ENCODE measurements at places on chromosomes 2 and 18.

- no peak for DNase-seq
These were observed 85.2 kb upstream of the HNMT start for GRCh38 chr2:137879121-137879520.

GRCh38 chr2:240139666-240140393, 628 bp downstream of the OTOS start:
- DNase-seq: no peak

DNA sequence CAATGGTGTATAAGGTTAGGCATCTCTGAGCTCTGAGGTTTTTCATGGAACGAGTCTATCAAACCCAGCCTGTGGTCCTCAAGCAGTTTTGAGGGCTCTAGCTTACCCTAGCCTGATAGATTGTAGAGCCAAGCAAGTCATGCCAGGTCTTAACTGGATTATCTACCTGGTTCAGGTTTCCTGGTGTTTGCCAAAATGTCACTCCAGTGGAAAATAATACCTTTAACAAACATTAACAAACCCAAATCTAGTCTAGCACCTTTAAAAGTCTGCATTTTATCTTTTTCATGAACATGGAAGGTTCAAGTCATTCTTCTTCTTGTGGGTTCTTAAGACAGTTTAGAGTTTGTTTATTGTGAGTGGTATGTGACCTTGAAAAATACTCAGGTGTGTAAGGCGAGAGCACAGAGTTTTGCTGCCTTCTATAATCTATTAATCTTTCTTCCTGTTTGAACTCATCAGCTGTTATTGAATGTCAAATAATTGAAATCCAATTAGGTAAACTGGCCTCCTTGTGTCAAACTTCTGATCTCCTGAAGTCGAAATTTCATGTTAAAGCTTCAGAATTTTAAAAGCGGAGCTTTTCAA, 13.4 kb upstream of the ADGRF3 start:
- no peak for DNase-seq

- no peak for DNase-seq
These were observed 3.6 kb downstream of the DYNC2LI1 start for GRCh38 chr2:43777306-43777926.

DNA sequence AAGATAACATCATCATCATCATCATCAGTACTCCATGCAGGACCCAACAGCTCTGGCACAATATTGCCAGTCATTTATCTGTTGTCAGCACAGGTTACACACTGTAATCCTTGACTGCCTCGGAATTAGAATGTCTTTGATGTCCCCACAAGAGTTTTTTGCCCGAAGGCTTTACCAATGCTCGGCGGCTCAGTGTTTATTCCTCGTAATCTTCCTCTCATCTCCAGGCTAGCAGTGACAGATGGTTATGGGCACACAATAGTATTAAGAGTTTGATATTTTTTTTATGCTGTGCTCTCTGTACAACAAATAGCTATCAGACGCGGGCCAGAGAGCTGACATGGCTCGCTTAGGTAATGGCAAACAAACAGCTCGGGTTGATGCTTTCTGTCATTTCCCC, 515.2 kb downstream of the ZEB2 start:
- no peak for DNase-seq

GRCh38 chr2:128635361-128635900, 316.8 kb upstream of the HS6ST1 start:
- DNase-seq: no peak

DNA sequence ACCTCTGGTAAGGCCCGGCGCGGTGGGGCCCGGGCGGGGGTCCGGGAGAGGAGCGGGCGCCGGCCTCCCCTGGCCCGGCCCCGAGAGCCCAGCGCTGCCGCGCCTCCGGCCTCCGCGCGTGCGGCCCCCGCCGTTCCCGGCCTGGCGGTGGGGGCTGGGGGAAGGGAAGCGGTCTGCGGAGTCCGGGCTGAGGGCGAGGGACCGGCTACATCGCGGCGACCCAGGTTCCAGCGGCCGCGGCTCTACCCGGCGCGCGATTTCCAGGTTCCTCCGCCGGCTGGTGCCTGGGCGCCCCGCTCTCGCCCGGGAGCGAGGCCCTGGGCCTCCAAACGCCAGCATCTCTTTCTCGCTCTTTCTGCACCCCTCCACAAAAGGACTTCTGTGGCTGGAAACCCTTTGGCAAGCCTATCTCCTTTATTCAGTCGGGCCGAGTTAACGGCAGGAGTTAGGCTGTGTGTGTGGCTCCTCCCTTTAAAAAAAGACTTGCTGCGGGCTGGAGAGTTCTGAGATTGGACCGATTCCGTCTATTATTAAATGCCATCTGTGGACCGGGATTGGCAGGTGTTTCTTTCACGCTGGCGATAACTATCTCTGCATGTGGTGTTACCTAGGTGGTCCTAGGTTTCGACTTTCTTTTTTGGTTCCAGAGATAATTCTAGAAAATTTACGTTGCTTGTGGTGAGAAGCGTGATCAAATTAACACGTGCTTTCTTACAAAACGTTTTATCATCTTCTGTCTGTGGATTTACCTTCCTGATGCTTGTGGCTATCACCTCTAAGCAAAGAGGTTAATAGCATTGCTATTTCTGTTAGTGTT, 592 bp downstream of the ME2 start:
- peak; percentile 5 for DNase-seq

- DNase-seq: no peak
These were observed 39.1 kb downstream of the PCBP1 start for GRCh38 chr2:70126413-70126812.

- no peak for DNase-seq
These were observed 181.8 kb downstream of the EIPR1 start for GRCh38 chr2:3195641-3196476.

DNA sequence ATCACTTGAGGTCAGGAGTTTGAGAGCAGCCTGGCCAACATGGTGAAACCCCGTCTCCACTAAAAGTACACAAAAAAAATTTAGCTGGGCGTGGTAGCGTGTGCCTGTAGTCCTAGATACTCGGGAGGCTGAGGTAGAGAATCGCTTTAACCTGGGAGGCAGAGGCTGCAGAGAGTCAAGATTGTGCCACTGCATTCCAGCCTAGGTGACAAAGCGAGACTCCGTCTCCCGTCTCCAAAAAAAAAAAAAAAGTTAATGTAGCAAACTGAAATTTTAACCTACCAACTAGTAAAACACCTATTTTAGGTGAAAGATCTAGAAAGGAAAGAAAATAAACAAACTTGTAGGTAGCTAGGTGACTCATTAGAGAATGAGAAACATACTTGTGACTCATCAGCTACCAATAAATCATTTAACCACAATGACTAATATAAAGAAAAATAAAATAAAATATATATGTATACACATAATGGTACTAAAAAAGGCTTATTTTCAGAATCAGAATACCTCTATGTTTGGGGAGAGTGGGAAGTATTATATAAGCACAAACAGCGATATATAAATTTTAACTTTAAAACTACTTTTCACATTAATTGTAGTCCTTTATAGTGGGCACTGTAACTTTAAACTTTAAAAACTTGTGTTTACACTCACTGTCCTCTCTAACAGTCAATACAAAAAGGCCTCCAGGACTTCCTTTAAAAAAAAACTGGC, 36.6 kb downstream of the DARS1 start:
- peak; percentile 6 for DNase-seq

- DNase-seq: no peak
These were observed 685.6 kb upstream of the NXPH2 start for GRCh38 chr2:139465789-139466188.

- DNase-seq: no peak
These were observed 148.3 kb downstream of the MEIS1 start for GRCh38 chr2:66582987-66583880.

- DNase-seq: no peak
These were observed 5.6 kb downstream of the ACSL3 start for GRCh38 chr2:222866358-222866960.

DNA sequence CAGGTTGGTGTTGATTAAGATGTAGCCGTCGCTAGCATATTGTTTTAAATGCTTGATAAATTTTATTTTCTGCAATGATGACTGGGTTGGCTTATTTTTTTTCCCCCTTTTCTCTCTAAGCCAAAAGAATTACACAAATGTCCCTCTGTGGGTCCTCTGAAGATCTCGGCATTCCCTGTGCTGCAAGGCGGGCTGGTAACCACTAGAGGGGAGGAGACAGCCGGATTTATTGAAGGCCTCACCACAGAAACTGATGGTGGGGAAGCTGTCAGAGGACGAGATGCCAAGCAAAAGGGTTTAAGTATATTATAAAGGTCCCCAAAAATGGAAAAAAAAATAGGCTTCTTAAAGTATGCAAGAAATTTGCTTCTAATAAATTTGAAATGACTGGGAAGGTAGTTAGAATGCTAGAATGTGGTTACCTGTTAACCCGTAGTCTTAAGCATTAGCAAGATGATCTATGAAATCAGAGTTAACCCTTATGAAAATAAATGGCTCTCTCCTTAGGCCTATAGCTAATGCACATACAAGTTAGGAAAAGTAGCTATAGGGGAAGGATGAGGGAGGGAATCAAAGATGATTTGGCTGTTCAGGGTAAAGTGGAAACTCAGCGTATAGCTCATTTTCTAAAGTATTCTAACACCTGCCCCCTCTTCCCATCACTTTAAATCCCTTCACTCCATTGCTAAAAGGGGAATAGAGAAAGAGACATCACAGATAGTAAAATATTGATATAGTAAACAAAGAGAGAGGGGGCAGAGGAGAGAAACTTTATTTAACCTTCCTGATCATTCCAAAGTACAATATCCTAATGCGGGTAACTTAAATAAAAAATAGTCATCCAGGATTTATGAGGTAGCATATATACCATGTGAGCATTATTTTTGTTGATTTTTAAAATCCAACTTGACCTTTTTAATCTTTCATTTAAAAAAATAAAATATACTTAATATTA, 894.5 kb upstream of the POU3F3 start:
- DNase-seq: no peak

DNA sequence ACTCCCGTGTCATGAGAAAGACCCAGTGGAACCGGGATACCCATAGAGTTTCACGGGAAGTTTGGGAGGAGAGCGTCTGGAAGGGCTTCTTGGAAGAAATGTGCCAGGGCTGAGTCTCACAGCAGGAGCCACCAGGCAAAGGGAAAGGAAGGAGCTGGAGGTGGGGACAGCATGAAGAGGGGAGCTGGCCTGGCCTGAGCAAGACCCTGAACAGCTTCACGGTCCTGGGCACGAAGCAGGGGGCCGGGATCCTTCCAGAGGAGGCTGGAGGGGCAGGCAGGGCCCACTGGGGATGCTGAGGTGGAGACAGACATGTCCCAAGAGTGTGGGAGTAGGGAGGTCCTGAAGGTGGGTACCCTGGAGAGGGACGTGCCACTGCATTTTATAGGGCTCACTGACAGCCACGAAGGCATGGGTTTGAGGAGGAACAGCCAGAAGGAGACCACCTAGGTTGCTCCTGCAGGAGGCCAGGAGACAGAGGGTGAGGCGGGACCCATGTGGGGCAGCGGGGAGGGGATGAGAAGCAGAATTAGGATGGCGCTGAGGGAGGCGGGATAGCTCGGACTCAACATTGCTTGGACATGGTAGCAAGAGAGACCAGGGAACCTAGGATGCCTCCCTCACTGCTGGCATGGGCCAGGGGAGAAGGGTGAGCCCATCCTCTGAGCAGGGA, 168.1 kb upstream of the ID2 start:
- DNase-seq: no peak

GRCh38 chr2:88967844-88968243, 276.4 kb downstream of the RPIA start:
- no peak for DNase-seq

DNA sequence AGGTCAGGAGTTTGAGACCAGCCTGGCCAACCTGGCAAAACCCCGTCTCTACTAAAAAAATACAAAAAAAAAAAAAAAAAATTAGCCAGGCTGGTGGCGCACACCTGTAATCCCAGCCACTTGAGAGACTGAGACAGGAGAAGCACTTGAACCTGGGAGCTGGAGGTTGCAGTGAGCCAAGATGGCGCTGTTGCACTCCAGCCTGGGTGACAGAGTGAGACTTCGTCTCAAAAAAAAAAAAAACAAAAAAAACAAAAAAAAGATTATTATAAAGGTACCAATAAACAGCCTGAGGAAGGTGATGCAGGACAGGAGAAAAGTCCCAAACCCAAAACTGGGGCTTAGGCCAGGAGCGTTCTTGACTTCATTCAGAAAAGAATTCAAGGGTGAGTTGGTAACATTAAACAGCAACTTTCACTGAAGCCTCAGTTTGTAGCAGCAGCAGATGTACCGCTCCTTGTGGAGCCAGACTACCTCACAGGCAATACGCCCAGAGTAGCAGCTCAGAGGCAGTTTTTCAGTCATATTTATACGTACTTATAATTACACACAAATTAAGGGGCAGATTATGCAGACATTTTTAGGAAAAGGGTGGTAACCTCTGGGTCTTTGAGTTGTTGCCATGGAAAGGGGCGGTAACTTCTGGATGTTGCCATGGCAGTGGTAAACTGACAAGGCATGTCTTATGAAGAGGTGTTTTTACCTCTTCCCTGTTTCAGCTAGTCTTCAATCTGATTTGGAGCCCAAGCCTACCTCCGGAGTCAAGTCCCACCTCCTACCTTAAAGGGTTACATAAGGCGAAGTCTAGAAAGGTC, 1596.6 kb upstream of the CELF4 start:
- DNase-seq: no peak

DNA sequence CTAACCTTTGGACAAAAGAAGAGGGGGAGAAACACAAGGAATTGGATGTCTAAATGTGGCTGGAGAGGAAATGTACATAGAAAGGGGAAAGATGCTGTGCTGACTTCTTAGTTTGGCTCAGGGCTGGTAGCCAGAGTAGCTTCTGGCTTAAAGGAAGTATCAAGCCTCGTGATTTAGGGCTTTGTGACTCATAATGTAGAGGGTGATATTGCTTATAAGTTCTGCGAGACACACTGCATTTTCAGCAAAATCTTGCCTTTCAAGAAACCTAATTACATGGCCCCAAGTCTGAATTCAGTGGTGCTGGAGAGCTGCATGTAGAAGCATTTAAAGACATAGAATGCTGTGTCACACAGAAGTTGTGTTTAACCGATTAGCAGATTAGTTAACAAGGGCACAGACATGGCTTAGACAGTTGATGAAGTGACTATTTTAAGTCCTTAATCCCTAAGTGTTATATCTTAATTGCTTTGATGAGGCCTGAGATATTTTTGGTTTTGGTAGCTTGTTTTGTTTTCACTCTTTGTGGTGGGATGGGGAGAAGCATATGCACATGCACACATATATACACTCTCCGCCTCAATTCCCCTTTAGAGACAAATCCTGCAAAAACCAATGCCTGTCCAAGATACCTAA, 66.4 kb downstream of the EPAS1 start:
- no peak for DNase-seq
